ENCODE measurements at places on chromosomes 12 and 14.
A peak's percentile ranks its signal among the peaks of the same experiment; 100 is the strongest.

DNA sequence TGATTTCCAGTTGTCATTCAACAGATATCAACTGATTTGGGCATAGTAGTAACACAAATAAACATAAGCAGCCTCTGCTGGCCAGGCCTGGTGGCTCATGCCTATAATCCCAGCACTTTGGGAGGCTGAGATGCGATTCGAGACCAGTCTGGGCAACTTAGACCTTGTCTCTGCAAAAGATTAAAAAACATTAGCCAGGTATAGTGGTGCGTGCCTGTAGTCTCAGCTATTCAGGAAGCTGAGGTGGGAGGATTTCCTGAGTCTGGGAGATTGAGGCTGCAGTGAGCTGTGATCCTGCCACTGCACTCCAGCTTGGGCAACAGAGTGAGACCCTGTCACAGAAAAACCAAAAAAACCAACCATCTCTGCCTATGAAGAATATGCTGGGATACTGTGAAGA lies 7.1 kb downstream of the METAP2 start:
- H3K27ac ChIP-seq, result peak overlapping the region; percentile 42
- H3K4me3 ChIP-seq, result no peak overlapping the region
- no peaks in the 10 kb centered on the region for H3K27me3 ChIP-seq
- peaks cover 39% of the 10 kb centered on the region for H3K36me3 ChIP-seq
- no peak for DNase-seq

DNA sequence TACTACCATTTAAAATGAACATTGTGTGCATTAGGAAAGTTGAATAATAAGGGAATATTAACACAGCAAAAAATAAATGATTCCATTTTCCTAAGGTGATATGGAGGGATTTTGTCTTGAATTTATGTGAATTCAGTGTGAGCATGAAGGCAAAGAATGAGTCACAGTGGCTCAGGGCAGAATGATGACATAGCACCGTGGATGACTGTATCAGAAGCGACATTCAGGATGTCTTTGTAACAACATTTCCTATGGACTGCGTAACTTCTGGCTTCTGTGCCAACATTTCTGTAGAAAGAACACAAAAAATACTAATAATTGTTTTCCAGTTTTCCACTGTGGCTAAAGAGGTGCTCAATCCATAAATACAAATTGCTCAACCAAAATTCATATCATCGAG lies 54.6 kb downstream of the TTC8 start:
- H3K4me3 ChIP-seq, result no peak overlapping the region
- no peak for DNase-seq
- H3K27me3 ChIP-seq, result no peaks in the 10 kb centered on the region
- no peak overlapping the region for H3K27ac ChIP-seq
- no peaks in the 10 kb centered on the region for H3K4me1 ChIP-seq
- H3K36me3 ChIP-seq, result peaks cover 29% of the 10 kb centered on the region

- no peak overlapping the region for H3K4me3 ChIP-seq
- no peaks in the 10 kb centered on the region for H3K27me3 ChIP-seq
- no peaks in the 10 kb centered on the region for H3K4me1 ChIP-seq
These were observed 32.4 kb downstream of the CCDC59 start for GRCh38 chr12:82325540-82326336.

GRCh38 chr12:24880732-24881131 lies 68.2 kb downstream of the BCAT1 start:
- H3K4me1 ChIP-seq, result peaks cover 3% of the 10 kb centered on the region
- H3K4me3 ChIP-seq, result no peak overlapping the region
- H3K36me3 ChIP-seq, result peaks cover 17% of the 10 kb centered on the region
- H3K27ac ChIP-seq, result no peak overlapping the region
- no peak for DNase-seq

DNA sequence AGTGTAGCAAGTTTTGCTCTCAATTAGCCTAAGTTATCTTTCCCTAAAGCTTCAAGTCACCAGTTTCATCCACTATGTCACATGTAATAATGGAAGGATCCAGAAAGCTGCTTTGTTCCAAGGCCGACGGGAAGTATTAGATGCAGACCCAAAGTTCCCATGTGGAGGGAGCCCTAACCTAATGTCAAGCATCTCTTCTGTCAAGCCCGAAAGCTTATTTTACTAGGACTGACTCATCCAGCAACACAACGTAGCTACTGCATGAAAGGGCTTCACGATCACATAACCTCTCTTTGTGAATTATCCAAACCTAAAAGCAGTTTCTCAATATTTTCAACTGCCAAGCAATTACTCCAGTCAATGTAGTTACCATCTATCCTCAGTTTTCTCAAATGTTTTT lies 133.4 kb downstream of the SLC6A15 start:
- DNase-seq, result no peak
- no peaks in the 10 kb centered on the region for H3K36me3 ChIP-seq
- H3K4me3 ChIP-seq, result no peak overlapping the region
- H3K27me3 ChIP-seq, result no peaks in the 10 kb centered on the region
- no peaks in the 10 kb centered on the region for H3K4me1 ChIP-seq

DNA sequence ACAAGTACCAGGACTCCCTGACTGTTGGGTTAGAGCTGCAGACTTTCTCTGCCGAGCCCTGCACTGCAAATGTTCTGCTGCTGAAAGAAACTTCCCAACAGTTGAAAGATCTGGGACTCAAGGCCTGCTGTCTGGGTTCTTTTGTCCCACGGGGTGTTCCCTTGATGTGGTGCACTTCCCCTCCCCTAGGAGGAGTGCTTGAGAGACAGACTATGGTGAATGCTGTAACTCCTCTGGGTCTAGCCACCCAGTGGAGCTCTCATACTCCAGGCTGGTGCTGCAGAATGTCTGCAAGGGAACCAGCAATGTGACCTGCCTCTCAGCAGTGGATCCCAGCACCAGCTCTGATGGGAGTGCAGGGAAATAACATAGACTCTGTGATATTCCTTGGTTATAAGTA lies 129.2 kb upstream of the SLCO1B1 start:
- no peak for DNase-seq
- H3K27ac ChIP-seq, result no peak overlapping the region
- no peaks in the 10 kb centered on the region for H3K4me1 ChIP-seq
- H3K4me3 ChIP-seq, result no peak overlapping the region
- no peaks in the 10 kb centered on the region for H3K36me3 ChIP-seq
- no peaks in the 10 kb centered on the region for H3K27me3 ChIP-seq

GRCh38 chr14:39946807-39947206 lies 514.6 kb upstream of the FBXO33 start:
- no peak overlapping the region for H3K27ac ChIP-seq
- H3K4me3 ChIP-seq, result no peak overlapping the region
- H3K4me1 ChIP-seq, result no peaks in the 10 kb centered on the region
- no peak for DNase-seq
- H3K27me3 ChIP-seq, result no peaks in the 10 kb centered on the region
- H3K36me3 ChIP-seq, result no peaks in the 10 kb centered on the region

GRCh38 chr12:130031571-130032189 lies 127.9 kb upstream of the TMEM132D start:
- no peaks in the 10 kb centered on the region for H3K4me1 ChIP-seq
- H3K27me3 ChIP-seq, result peaks cover under 1% of the 10 kb centered on the region
- no peak overlapping the region for H3K4me3 ChIP-seq
- H3K36me3 ChIP-seq, result no peaks in the 10 kb centered on the region
- DNase-seq, result peak; percentile 46
- H3K27ac ChIP-seq, result no peak overlapping the region

DNA sequence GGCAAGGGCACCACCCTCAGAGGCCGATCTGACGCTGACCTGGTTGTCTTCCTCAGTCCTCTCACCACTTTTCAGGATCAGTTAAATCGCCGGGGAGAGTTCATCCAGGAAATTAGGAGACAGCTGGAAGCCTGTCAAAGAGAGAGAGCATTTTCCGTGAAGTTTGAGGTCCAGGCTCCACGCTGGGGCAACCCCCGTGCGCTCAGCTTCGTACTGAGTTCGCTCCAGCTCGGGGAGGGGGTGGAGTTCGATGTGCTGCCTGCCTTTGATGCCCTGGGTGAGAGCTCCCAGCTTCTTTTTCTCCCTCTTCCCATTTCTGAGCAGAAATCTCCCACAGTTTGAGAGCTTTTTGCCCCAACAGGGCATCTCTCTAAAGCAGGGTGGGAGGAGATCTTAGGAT lies 1.8 kb downstream of the OAS1 start:
- H3K4me1 ChIP-seq, result peaks cover 70% of the 10 kb centered on the region
- peak overlapping the region; percentile 88 for H3K4me3 ChIP-seq
- no peaks in the 10 kb centered on the region for H3K27me3 ChIP-seq
- peak overlapping the region; percentile 57 for H3K27ac ChIP-seq
- no peak for DNase-seq

GRCh38 chr12:123726244-123726643 lies 14.1 kb downstream of the ATP6V0A2 start:
- peak overlapping the region; percentile 3 for H3K27ac ChIP-seq
- H3K27me3 ChIP-seq, result no peaks in the 10 kb centered on the region
- H3K4me1 ChIP-seq, result peaks cover 9% of the 10 kb centered on the region

GRCh38 chr14:22623047-22623446 lies 21.1 kb downstream of the OR6J1 start:
- H3K4me3 ChIP-seq, result no peak overlapping the region
- H3K27ac ChIP-seq, result no peak overlapping the region
- peaks cover 5% of the 10 kb centered on the region for H3K27me3 ChIP-seq
- DNase-seq, result no peak

DNA sequence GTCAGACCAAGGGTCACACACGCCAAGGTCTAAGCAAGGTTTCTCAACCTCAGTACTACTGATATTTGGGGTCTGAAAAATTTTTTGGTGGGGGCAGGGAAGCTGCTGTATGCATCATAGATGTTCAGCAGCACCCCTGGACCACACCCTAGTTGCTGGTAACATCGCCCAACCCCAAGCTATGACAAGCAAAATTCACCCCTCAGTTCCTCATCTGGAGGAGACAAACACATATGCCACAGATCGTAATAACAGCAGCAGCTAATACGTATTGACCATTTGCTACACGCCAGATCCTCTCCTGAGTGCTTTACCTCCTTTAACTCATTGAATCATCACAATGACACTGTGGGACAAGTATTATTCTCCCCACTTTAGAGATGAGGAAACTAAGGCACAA lies 46.4 kb downstream of the ACTN1 start:
- H3K4me3 ChIP-seq, result no peak overlapping the region
- no peaks in the 10 kb centered on the region for H3K27me3 ChIP-seq
- no peaks in the 10 kb centered on the region for H3K4me1 ChIP-seq
- H3K27ac ChIP-seq, result no peak overlapping the region
- DNase-seq, result no peak

DNA sequence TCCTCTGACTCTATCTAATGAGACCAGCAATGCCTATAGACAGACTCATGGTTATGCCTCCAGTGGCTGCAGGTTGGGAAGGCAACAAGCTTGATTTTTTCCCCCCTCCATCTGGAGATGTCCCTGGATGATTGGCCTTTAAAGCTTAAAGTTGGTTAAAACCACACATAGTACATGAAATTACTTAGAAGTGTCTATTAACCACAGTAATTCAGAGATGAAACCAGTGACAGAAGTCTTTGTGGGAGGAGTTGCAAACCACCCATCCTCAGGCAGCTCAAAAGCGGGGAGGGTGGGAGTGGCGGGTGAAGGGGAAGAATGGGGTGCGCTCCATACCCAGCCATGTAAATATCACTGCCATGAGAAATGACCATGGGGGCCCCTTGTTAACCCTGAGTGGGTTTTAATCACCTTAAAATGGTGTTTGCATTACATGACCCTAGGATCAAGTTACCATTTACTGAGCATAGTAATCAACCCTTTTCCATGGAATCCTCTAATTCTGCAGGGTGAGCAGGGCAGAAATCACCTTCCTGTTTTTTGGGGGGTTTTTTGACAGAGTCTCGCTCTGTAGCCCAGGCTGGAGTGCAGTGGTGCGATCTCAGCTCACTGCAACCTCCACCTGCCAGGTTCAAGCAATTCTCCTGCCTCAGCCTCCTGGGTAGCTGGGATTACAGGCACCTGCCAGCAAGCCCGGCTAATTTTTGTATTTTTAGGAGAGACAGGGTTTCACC lies 133.5 kb downstream of the FOXN3 start:
- peaks cover 42% of the 10 kb centered on the region for H3K4me1 ChIP-seq
- H3K4me3 ChIP-seq, result no peak overlapping the region
- peaks cover 46% of the 10 kb centered on the region for H3K36me3 ChIP-seq
- DNase-seq, result peak; percentile 36

DNA sequence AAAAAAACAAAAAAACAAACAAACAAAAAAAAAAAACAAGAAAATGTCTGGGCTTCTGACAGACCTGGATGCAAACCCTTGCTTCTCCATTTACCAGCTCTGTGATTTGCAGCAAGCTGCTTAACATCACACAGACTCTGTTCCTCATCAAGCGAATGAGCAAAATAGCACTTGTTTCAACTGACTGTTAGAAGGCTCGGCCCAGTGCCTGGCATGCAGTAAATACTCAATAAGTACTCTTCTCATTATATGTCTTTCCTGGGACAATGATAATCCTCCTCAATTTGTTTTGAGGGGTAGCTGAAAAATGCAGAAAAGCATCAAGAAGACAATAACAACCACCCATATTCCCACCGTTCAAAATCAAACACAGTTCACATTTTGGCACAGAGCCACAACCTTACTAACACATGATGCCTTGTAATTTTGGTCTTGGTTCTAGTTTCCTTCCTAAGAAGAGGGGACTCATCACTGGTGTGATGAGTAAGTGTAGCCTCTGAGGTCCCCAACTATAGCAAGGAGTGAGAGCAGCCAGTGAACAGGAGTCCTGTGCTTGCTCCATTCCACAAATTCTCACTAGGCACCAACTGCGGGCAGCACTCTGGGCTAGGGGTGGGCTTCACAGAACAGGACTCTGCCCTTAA lies 60.4 kb downstream of the TTC7B start:
- DNase-seq, result no peak
- H3K27me3 ChIP-seq, result no peaks in the 10 kb centered on the region
- no peak overlapping the region for H3K27ac ChIP-seq
- H3K4me3 ChIP-seq, result no peak overlapping the region
- H3K4me1 ChIP-seq, result peaks cover 18% of the 10 kb centered on the region

DNA sequence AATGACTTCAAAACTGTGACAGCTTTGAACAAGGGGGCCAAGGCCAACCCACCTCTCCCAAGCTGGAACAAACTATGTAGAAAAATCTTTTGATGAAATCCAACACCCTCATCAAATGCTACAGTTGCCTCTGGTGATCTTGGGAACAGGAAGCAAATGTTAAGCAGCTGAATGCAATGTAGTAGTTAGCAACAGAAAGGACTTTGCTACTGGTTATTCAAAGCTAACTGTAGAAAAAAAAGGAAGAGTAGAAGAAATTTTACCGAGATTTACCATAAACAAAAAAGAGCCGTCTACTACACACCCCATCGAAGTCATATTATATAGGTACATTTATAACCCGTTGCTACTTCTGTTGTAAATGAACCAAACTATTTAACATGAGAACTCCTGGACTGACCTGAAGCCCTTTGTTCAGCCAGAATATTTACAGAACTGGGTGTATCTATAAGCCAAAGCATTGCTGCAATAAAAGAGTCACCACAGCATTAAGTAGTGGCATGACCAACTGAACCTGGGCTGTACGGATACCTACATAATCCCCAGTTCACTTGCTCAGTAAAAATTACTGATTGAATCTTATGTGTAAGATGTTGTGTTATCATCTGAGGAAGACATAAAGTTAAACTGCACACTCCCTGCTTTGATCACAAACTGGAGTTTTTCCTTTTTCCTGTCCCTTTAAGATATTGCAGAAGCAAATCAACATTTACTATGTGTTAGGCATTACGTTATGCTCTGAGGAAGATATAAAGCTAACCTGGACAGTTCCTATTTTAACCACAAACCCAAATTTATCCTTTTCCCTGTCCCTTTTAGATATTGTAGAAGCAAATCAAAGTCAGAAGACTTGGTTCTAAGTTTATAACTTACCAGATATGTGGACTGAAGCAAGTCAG lies 25.1 kb downstream of the SYNJ2BP start:
- no peaks in the 10 kb centered on the region for H3K27me3 ChIP-seq
- H3K4me1 ChIP-seq, result peaks cover 6% of the 10 kb centered on the region
- DNase-seq, result no peak
- peaks cover 41% of the 10 kb centered on the region for H3K36me3 ChIP-seq
- no peak overlapping the region for H3K4me3 ChIP-seq

All from stimulated activated naive B cell treated with anti-CD40 and anti-IgM and Interleukin-4, amounts not matched to agents 10 μg/mL and 1 μg/mL and 100 μg/mL, for 72 hours (primary cell).